ENCODE measurements at places on chromosomes 12 and 14.
A peak's percentile ranks its signal among the peaks of the same experiment; 100 is the strongest.

- no peak for DNase-seq
Measured at GRCh38 chr14:99699861-99700260, 15.8 kb downstream of the CYP46A1 start.

DNA sequence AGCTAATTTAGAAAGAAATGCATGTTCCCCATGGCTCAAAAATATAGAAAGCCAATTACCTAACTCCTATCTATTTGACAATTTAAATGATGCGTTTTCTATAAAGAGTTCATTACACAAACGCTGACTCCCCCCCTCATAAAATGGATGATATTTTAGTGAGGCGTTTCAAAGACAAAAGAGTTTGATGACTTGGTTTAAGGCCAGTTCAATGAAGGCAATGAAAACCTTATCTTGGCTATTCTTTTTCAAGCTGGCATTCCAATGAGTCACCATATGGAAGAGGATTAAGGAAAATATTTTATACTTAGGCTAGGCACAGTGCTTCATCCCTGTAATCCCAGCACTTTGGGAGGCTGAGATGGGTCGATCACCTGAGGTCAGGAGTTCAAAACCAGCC is 62.7 kb downstream of the HMGA2 start:
- DNase-seq, result no peak

- DNase-seq, result peak; percentile 64
Measured at GRCh38 chr12:92301356-92301755, 155.7 kb upstream of the BTG1 start.

GRCh38 chr12:49823951-49824350 is 4.3 kb downstream of the NCKAP5L start:
- no peak for DNase-seq

GRCh38 chr14:61839507-61839906 is 77.3 kb downstream of the SNAPC1 start:
- no peak for DNase-seq

- DNase-seq, result no peak
Measured at GRCh38 chr12:58629376-58629775, 290.9 kb downstream of the LRIG3 start.

GRCh38 chr14:37994846-37995372 is 212.8 kb upstream of the SSTR1 start:
- DNase-seq, result no peak

DNA sequence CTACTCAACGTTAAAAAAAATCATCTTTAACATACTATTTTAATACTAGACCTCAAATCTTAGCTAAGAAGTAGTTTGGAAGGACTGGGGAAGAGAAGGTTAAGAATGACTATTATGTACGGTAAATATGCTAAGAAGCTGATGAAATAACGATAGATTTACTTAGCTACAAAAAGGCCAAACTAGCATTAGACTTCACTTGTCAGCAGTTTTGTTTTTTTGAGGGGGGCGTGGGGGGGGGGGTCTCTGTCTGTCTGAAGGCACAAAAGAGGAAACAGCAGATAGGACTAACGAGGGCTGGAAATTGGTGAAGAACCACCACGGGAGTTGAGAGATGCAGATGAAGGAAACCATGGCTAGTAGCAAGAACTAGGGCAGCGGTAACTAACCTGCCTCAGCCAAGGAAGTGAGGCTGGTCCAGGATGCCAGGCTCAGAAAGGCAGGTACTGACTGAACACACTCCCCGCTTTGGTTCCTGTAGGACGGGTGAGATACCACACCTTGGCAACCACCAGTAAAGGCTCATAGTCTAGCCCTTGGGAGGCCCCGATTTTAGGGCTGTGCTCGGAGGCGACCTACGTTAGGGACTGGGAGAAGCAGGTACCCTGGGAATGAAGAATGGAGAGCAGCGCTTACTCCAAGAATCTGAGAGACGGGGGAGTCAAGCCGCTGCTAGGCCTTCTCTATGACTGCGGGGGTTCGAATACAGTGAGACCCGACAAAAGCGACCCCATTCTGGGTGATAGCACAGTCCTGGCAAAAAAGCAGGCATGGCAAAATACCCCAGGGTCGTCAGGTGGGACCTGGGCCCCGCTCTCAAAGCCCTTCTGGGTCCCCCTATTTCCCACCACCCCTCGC is 675 bp downstream of the NEDD8 start:
- DNase-seq, result no peak

GRCh38 chr12:111103583-111103982 is 183.2 kb upstream of the MYL2 start:
- DNase-seq, result no peak

GRCh38 chr14:98949051-98949450 is 322.9 kb downstream of the BCL11B start:
- no peak for DNase-seq

DNA sequence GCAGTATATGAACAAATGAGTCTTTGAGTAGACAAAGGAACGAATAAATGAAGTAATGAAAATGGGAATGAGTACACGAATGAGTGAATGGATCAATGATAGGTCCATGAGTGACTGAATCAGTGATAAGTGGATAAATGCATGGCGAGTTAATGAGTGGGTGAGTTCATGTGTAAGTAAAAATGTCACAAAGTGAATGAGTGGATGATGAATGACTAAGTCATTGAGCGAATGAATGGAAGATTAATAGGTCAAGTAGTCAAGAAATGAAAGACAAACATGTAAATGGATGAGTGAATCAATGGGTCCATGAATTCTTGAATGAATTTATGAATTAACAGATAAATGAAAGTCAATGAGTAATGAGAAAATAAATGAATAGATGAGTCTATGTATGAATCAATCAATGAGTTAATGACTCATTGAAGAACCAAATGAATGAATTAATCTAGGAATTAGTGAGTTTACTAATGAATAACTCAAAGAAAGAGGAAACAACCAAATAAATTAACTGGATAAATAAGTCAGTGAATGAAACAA is 97.3 kb upstream of the RTL1 start:
- no peak for DNase-seq

DNA sequence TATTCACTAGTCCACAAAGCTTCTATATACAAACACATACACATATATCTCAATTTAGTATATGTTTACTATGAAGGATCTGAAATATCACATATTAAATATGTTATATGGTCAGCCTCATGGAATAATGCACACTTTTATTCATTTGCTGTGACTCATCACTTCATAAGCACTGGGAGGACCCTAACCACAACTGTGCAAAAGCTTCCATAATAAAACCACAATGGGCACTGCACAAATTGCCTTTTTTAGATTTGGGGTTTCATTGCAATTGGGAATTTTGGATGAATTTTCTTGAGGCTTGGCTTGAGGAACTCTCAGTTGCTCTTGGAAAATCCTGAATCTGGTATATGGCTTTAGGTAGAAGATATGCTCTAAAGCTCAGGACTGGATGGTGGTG is 399.4 kb downstream of the C12orf75 start:
- no peak for DNase-seq

GRCh38 chr12:31003861-31004640 is 69.6 kb upstream of the DDX11 start:
- no peak for DNase-seq

DNA sequence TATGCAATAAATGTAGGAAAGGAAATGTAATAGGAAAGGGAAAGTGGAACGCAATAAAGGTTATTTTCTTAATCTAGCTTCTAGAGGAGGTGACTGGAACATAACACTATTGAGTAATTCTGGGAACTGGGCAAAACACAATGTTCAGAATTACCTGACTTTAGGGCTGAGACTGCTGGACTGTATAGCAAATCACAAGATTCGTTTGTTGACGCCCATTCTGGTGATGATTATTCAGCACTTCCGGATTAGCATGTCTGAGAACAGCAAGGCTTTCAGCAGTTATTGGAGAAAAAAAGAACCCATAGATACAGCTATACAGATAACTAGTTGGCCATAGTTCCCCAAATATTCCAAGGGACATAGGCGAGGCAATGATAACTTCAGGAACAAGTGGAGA is 2.3 kb upstream of the KLRD1 start:
- no peak for DNase-seq

DNA sequence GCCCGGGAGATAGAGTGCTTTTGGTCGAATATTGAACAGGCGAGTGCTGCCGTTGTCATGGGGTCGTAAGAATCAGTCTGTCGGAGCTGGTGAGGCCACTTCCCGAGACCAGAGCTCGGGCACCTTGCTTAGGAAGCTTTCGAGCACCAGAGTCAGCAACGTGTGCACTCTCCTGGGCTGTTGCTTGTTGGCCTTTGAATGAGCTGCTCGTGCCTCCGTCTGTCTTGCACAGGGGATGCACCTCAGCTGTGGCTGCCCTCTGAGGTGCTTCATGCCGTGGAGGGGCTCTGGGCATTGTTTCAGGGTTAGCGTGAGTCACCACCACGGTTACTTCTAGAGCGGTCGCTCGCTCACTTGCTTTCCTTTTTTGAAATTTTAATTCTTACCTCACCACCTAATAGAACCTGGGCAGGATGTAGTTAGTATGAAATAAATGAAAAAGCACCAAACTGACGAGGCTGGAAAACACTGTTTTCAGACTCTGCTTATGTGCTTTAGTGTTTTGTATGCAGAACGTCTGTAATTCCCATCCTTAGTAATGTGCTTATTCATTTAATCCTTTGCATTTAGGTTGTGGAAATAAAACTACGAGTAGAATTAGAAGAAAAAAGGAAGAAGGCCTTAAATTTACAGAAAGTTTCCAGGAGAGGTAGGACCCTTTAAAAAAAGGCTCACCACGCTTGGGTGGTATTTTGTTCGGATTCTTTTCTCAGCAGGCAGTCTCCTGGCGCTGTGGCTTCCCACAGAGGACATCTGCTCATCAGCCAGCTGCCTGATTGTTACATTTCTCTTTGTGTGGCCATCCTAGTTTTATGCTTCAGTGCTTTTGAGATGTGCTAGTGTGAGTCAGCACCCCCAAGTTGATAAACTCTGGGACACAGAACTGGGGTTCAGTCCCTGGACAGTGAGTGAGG is 40.6 kb downstream of the EP400 start:
- DNase-seq, result no peak

GRCh38 chr14:61417141-61417540 is 95.8 kb downstream of the PRKCH start:
- no peak for DNase-seq

GRCh38 chr14:24364841-24365240 is 3.1 kb upstream of the NFATC4 start:
- DNase-seq, result no peak

DNA sequence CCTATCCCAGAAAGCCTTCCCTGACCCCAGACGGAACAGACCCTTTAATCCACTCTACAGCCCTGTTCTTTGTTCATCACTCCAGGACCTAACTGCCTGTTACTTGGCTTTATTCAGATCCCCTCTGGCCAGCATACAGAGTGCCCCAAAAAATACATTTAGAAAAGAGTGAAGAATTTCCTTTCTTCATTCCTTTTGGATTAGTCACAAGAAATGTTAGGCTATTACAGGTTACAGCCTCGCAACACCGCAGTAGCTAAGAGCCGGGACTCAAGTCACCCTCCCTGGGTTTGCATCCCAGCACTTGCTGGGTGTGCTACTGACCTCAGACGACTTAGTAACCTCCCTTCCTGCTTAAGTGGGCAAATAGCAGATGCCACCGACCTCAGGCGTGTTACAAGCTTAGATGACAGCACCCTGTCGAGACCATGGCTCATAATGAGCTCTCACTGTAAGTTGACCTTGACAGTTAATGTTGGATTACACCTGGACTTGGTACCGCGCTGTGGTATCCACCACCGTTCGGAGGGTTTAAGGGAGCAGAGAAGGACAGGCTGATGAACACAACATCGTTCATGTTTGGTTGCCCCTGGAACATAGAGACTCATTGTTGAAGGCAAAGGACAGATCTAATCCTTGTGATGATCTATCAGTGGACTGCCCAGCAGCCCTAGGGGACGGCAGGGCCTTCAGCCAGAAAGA is 12.9 kb downstream of the GLRX5 start:
- DNase-seq, result no peak

- DNase-seq, result no peak
Measured at GRCh38 chr12:54060975-54061778, 7.5 kb downstream of the HOXC4 start.

DNA sequence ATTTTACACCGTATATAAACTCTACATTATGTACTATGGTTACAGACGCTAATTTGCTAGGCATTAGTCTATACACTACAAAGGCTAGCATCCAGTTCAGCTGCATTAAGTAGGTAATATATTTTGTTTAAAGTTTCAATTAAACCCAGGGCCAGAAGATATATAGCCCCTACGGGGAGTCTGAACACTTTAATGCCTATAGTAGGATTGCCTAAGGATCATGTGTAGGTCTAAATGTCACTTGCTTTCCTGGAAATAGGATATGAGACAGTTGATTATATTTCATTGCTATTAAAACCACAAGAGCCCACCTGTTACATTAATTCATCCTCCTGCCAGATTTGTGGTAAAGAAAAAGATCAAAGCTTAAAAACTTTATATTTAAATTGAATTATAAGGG is 286.9 kb downstream of the TMTC2 start:
- DNase-seq, result no peak

DNA sequence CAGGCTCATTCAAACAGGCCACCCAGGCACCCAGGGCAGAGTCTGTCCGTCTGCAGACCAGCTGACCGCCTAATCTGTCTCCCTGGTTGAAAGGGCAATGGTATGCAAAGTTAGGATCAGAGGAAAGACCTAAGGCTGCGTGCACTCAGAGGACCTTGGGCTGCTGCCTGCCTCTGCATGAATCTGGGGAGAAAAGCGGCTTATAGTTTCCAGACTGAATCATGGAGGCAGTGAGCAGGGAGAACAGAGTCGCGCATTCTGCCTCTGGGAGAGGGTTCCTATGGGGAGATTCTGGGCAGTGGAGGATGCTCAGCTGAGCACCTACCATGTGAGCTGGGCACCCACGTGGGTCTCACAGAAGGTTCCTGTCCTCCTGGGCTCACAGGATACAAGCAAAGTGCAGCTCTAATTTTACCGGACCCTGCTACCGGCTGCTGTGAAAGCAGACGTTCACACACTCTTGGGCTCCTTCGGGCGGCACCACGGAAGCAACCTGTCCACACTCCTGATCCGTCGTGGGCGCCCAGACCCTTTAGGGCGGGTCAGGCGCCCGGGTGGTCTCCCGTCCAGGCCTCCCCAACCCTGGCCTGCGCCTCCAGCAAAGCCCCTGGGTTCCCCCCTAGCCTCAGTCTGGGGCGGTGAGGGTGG is 772 bp downstream of the SCARB1 start:
- DNase-seq, result peak; percentile 60

GRCh38 chr14:77119851-77120250 is 21.7 kb downstream of the ZDHHC22 start:
- no peak for DNase-seq

- DNase-seq, result no peak
Measured at GRCh38 chr14:83282706-83283105, 1749.1 kb upstream of the SEL1L start.
